Brain (organoid and tissue), 16 donors: ENCODE measurements at places on chromosomes 13 and 19. TPM values are rescaled to one million over a fixed set of nuclear protein-coding genes. Genes with fewer than 3 reads are reported as not detected.

Gene TTC9B
- 25.0 TPM for polyA plus RNA-seq

GRCh38 chr13:109706015-109706715 lies 80.2 kb downstream of the IRS2 start:
- DNase-seq: no peak

- no peak for DNase-seq
These were observed 574 bp downstream of the SH3GL1 start for GRCh38 chr19:4399812-4400134.

Gene LPAR6
- 1.0 TPM for polyA plus RNA-seq

DNA sequence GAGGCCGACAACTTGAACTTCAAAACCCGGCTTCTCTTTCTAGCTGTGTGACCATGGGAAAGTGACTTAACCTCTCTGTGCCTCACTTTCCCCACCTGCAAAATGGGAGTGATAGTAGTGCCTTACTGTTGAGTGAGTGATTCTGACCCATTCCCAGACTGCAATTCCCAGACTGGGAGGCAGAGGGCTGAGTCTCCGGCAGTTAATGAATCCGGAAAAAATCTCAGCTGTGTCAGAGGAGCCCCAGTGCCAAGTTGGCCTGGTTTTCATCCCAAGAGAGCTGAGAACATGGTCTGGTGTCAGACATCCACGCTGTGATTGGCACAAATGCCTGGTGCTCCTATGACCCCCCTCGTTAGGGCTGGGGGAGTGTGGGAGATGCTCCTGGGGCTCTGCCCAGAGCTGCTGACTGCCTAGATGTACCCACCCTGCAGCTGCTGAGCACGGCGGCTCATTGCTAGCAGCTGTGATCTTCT lies 50.0 kb downstream of the PIN1 start:
- peak; percentile 54 for DNase-seq

DNA sequence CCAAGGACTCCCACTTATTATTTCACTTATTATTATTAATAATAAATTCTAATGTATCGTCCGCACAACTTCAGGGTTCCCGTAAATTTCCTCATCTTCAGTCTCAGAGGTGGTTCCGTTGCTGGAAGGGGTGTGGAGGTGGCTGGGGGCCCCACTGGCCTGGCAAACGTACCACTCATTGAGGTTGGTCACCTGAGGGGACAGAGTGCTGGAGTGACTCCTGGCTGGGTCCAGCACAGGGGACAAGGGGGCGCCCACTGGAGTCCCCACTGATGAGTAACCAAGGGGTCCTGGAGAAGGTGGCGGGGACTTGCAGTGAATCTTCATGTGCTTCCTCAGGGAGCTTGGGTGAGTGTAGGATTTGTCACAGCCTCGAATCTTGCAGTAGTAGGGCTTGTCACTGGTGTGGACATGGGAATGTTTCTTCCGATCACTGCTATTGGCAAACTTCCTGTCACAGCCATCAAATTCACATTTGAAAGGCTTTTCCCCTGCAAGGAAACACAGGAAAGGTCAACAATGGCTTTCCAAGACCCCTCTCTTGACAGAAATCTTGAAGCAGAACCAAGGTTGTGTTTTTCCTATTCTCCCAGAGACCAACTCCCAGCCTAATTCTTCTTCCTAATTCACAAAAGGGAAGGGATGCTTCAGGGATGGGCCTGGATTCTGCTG lies 6.1 kb downstream of the ZIC5 start:
- DNase-seq: peak; percentile 58

DNA sequence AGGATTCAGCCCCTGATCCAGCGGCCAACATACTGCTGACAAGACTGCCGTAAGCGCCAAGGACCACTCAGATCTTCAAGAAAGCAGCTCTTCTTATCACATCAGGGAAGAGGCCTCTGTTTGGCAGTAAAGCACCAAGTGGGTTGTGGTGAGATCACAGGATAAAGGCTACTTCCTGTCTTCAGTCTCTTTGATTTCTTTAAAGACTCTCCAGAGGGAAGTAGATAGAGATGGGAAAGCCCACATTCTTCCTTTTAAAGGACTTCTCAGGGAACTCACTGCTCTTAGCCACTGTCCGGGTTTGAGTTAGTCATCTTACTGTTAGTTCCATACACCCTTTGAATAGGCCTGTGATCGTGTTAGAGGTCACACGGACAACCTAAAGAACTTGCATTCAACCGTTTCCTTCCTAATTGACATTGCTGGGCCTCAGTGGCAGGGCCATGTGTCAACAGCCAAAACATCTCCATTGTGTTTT lies 47.2 kb upstream of the POMP start:
- no peak for DNase-seq

DNA sequence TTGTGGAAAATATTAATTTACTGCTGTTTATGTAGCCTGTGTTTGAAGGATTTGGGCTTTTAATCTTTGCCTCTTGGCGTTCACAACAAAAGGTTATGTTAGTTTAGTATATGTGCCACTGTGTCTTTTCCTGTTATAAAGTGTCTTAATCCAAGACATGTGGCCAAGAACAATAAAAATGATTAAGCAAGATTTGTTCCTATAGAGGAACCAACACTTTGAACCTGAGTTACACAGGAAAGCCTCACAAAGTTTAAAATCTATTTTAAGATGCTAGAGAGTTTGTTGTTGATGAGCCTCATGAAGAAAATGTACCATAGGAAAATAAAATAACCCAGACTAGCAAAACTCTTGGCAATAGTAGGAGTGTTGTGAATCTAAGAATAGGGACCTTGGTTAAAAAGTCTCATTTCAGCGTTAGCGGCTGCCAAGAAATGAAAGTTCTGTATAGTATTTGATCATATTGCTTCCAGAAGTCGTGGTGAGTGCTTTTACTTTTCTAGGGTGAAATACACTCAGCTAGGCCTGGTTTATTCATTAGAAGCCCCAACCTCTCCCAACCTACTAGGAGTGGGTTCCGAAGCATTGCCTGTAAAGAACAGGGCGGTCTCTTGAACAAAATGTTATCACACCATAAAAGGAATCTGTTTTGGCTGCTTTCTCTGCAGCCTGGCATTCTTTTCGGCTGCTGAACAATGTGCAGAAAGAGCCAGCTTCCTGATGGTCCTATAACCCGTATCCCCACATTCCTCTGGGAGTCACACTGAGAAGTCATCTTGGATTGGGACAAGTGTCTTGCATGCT lies 102.6 kb downstream of the LRCH1 start:
- peak; percentile 92 for DNase-seq

Gene ZNF99
- not detected for polyA plus RNA-seq

- DNase-seq: no peak
These were observed 24.6 kb upstream of the GARRE1 start for GRCh38 chr19:34229721-34230120.

Gene ERICH6B
- polyA plus RNA-seq: not detected

DNA sequence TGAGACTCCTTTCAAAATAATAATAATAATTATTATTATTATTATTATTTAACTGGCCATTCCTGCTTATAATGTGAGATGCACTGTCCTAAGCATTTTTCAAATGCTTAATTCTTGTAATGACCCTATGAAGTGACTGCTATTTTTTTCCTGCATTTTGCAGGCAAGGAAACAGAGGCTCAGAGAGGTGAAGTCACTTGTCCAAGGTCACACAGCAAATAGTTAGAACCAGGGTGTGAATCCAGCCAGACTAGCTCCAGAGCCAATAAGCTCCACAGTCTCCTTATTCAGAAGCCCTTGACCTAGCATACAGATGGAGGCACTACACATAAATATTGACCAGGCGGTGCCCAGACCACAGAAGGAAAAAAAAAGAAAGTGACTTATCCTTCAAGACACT lies 77.5 kb upstream of the CACNA1A start:
- no peak for DNase-seq

GRCh38 chr19:17606590-17607185 lies 51.2 kb downstream of the COLGALT1 start:
- DNase-seq: no peak

GRCh38 chr19:45421947-45422498 lies 1.7 kb downstream of the ERCC1 start:
- DNase-seq: no peak

DNA sequence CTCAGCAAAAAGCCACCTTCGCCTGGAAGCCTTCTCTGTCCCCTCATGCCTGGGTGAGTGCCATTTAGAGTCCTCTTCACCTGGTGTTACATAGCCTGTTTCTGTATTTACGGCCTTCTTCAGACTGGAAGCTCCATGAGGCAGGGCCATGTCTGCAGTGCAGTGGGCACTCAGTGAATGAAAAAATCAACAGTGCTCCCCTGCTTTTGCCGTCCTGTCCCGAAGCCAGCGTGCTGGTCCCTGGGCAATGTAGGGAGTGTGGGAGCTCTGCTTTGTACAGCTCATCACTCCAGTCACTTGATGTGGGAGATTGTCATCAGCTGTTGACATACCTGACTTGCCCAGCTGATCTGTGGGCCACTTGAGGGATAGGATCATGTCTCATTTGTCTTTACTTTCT lies 129.0 kb upstream of the TSHZ3 start:
- no peak for DNase-seq

DNA sequence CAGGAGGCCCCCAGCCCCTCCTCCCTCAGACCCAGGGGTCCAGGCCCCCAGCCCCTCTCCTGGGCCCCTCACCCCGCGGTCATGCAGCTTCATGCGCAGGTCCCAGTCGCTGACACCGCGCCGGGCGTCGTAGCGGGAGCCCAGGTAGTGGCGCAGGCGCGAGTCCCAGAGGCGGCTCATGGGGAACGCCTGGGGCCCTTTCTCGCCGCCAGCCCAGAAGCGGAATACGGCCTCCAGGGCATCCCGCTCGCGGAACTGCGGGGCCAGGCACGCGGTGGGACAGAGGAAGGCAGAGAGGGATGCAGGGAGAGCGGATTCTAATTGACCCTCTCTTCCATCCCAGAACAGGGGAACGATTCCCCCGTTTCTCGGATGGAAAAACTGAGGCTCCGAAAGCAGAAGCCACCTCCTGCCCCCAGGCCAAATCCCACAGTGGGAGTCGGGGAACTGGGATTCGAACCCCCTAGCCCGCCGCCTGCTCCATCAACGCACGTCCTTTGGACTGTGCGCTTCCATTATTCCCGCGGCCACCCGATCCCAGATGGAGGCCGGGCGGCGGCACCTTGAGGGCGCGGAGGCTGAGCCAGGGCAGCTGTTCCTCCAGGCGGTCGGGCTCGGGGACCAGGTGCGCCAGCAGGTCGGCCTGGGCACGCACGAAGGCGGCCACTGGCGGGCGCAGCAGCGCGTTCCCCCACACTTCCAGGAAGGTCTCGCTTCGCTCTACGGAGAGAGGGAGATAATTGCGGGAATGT lies 4.2 kb upstream of the TNNI3 start:
- no peak for DNase-seq

GRCh38 chr13:104163866-104164630 lies 1097.8 kb upstream of the SLC10A2 start:
- no peak for DNase-seq

DNA sequence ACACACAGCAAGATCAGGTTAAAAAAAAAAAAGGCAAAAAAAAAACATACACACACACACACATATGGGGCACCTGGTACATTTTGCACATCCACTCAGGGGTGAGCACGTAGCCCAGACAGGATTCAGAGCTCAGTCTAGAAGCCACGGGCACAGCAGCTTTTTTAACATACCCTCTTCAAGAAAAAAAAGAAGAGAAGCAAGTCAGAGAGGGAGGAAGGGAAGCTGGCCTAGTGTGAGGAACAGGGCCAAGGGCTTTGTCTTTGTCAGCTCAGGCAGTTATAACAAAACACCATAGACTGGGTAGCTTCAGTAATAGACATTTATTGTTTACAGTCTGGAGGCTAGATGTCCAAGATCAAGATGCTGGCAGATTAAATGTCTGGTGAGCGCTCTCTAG lies 2.3 kb upstream of the TPM4 start:
- DNase-seq: no peak

DNA sequence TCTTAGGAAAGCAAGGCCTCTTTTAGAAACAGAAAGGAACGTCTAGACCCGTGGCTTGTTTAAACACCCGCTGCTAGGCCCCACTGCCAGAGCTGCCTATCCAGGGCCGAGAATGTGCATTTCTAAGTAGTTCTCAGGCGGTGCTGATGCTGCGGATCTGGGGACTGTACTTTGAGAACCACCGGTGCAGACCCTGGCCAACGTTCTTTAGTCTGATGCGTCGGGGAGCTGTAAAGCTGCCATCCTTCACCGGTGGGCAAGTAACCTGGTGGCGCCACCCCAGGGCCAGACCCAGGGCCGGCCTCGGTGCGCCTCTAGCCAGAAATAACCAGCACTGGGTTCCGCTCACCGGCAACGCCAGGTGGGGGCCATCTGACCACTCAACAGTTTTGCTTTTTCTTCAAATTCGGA lies 47.1 kb downstream of the TGDS start:
- DNase-seq: no peak

DNA sequence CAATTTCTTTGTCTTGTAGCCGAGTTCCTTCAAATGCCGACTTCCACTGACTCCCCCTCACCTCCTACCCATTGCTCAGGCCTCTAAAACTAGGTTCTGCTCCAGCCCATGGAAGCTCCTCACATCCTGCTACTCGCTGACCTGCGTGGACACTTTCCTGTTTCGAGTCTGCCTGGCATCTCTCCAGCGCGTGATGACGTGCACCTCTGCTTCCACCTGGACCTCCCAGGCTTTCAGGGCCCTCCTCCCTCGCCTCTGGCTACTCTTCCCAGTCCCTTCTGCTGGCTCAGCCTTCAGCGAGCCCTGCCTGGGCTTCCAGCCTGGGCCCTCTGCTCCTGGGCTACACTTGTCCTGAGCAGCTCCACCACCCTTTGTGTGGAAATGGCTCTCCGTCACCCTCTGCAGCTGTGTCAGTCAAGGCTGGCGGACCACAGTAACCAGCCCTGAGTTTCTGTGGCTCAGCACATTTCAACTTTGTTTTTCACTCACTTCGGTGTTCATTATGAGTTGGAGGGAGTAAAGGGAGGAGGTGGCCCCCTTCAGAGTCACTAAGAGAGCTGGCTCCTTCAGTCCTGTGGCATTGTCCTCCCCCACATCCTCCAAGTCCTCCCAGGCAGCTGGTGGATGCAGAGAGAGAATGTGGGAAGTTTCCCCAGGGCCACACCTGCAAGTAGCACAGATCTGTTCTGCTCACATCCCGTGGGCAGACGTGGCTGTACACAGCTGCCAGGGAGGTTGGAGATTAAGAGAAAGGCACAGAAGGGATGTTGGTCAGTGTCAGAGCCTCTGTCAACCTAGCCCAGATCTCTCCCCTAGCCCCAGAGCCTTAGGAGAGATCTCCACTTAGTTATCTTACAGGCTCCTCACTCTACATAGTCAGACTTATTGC lies 49.4 kb downstream of the SERP2 start:
- DNase-seq: no peak

Gene ZNF728
- polyA plus RNA-seq: not detected

Gene CGB7
- not detected for polyA plus RNA-seq

Gene NCAN
- polyA plus RNA-seq: 37.8 TPM

DNA sequence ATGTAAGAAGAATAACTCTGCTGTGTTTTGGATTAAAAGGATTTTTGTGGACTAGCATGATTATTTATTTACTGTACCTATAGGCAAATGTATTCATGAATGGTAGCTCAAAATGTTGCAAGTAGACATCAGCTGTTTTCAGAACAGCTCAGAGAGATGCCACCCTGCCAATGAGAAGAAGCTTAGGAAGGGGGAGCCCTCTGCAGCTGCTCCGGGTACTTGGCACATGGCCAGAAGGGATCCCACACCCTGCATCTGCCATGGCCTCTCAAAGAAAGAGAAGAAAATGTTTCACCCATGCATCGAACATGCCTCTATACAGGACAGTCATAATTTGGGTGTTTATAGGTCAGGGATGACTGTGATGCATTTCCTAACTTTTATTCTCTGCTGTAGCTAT lies 30.5 kb upstream of the MBNL2 start:
- DNase-seq: peak; percentile 67

Gene TNFSF11
- polyA plus RNA-seq: not detected

GRCh38 chr13:79533781-79534400 lies 52.9 kb downstream of the NDFIP2 start:
- DNase-seq: no peak

Gene ZNF69
- 0.92 TPM for polyA plus RNA-seq

GRCh38 chr19:50551715-50552187 lies 16.5 kb downstream of the LRRC4B start:
- peak; percentile 88 for DNase-seq

- no peak for DNase-seq
These were observed 25.2 kb upstream of the UBL3 start for GRCh38 chr13:29875646-29876045.
